ENCODE measurements at places on chromosomes 2 and 18. TPM values are rescaled to one million over a fixed set of nuclear protein-coding genes. Genes with fewer than 3 reads are reported as not detected.

The TWIST2 gene
- not detected for total RNA-seq

The SPEG gene
- 2.3 TPM for total RNA-seq

The MAB21L4 gene
- not detected for total RNA-seq

The PLCL1 gene
- total RNA-seq = 0.68 TPM

The TSGA10 gene
- total RNA-seq = 9.2 TPM

The ACTG2 gene
- total RNA-seq = 0.11 TPM

The GCG gene
- total RNA-seq = not detected

The ITGAV gene
- total RNA-seq = 4.7 TPM

The KCNJ13 gene
- not detected for total RNA-seq

The MYO5B gene
- 0.09 TPM for total RNA-seq

The BMP10 gene
- total RNA-seq = not detected

The UCN gene
- 2.5 TPM for total RNA-seq

The DSG2 gene
- total RNA-seq = 0.43 TPM

The CXCR2 gene
- total RNA-seq = 0.27 TPM

The APCDD1 gene
- not detected for total RNA-seq

The MYOM1 gene
- 1.0 TPM for total RNA-seq

The DGKD gene
- total RNA-seq = 99.5 TPM

The FTCDNL1 gene
- total RNA-seq = 2.0 TPM

The CDH20 gene
- not detected for total RNA-seq

The CDK15 gene
- not detected for total RNA-seq

The FEV gene
- total RNA-seq = not detected

The MLPH gene
- not detected for total RNA-seq

Data from activated CD8-positive, alpha-beta T cell treated with anti-CD3 and anti-CD28 coated beads for 36 hours (primary cell).